IPS DF 19.7 (cell line): ENCODE measurements at places on chromosomes 3 and 15.
A peak's percentile ranks its signal among the peaks of the same experiment; 100 is the strongest.

DNA sequence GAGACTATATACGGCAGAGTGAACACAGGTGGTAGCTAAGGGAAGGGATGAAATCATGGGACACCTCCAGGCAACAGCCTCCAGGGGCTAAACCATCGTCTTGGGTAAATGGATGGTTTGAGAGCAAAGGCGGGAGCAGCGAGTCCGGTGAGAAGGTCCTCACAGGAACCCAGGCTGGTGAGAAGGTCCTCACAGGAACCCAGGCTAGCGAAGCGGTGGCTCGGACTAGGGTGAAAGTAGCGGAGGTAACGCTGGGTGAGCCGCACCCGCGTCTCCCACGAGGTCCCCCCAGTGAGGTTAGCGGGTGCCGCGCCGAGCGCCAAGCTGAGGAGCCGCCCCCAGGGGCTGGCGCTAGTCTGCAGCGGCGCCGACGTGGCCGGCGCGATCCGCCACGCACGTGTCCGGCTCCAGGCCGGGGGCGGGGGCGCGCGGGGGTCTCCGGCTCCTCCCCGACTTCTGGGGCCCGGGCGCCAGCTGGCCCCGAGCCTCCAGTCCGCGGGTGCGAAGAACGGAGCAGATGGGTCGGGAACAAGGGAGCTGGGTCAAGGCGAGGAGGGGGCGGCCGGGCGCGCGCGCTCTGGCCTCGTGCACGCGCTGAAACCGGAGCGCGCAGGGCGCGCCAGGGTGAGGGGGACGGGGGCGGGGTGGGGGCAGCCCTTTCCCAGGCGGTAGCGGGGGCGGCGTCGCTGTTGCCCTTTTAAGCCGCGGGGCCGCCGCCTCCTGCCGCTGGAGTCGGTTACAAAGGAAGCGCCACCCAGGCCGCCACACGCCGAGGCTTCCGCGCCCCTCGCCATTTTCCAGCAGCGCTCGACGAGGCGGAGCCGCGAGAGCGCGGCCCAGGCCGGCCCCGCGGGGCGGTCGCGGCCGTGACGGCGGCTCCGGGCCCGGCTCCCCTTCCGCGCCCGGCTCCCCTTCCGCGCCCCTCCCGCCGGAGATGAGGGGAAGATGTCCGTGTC lies at the start of gene UBE2Q2:
Gene UBE2Q2, plus strand, starts transcription at position 726 of the 956 bp plus-strand sequence. Its CDS starts 220 bp downstream, at position 946.
- peak; percentile 38 for DNase-seq

DNA sequence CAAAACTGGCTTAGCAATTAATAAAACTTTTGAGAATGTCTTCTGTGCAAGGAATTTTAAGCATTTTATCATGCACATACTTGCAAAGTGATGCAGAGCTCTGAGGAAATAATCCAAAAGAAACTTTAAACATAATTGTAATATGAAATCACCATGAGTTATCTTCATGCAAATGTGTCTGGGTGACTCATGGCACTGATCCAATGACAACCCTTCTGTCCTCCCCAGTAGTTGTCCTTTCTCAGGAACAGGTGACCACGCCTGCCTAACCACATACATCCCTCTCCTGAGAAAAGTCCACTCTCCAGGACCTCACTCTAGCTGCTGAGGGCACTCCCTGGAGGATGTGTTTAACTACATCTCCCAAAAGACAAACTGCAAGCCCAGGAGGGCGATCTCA lies 530.6 kb upstream of the IL12A start:
- DNase-seq = peak; percentile 15

GRCh38 chr3:119309591-119309990 lies 15.4 kb downstream of the ARHGAP31 start:
- no peak for DNase-seq

DNA sequence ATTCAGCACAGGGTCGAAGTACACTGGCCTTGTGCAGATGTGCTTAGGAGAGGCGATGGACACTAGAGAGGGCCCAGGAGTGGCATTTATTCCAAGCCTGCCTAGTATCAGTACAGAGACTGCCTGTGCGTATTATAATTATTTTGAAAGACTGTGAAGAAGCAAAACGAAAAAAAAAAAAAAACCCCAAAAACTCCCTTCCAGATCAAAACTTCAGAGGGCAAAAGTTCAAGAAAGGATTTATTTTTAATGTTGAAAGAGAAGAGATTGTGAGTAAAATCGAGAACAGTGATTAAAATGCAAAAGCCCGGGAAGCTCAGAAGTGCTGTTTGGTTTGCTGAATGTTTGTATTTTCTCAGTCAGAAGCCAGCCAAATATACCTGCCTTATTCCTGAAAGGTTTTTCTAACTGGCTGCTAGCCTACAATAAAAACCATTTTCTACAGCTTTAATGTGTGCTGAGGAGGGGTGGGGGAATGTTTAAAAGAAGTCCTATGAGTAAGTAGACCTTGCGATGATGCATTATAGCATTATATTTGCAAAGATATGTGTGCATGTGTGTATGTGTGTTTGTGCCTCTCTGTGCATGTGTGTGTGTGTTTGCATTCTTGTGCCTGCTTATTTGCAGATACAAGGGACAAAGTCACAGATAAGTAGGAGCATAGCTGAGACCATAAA lies 19.3 kb upstream of the LZTFL1 start:
- no peak for DNase-seq

DNA sequence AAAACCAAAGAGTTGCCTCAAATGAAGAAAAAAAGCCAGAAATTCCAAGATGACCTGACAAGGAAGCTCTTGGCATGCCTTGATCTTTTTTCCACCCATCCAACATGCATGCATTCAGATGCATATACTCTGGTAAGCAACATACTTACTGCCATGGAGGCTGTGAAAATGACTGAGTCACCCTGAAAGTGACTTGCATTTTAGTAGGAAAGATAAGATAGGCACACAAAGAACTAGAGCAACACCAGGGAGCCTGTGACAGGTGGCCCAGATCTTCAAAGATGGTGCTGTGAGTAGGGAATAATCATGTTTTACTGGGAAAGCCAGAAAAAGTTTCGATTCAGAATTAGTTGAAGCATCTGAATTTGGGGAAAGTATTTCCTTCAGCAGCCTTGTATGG lies 185.1 kb upstream of the SLCO3A1 start:
- no peak for DNase-seq

- DNase-seq = no peak
Observed at GRCh38 chr3:152355744-152356665, 87.3 kb downstream of the MBNL1 start.

GRCh38 chr3:27575499-27575898 lies 91.3 kb upstream of the SLC4A7 start:
- DNase-seq = no peak

DNA sequence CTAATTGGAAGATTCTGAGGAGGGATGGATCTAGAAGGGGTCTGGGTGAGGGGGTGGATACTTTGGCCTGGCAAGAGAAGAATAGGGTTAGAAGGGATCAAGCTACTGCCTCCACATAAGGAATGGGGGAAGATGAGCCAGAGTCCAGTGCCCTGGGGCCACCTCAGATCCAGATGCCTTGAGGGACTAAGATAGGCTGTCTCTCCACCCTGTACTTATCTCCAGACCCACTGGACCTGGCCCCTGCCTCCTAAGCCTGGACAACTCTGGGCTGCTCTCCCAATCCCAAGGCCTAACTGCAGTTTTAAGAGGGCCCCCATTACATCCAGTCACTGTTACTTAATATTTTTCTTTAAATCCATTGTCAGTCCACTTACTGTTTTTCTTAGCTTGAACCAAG lies 2.0 kb downstream of the DVL3 start:
- DNase-seq = no peak

- no peak for DNase-seq
Observed at GRCh38 chr3:6471744-6472143, 389.2 kb upstream of the GRM7 start.

DNA sequence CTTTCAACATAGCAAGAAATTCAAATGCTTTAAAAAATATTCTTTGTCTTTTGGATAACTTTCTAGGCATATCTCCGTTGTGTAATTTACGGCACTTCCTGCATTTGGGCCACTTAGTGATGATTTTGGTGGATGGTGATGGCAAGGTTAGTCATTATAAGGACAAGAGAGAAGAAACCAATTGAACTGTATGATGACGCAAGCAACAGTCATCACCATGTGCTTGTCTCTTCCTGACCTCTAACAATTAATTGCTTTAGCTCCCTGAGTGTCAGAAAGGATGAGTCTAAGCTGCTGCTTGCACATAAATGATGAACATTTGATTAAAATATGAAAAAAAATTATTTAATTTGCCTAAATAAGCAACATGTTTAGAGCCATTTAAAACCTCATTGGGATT lies 11.3 kb upstream of the P2RY12 start:
- DNase-seq = no peak

- no peak for DNase-seq
Observed at GRCh38 chr3:7242303-7242635, 381.4 kb downstream of the GRM7 start.

DNA sequence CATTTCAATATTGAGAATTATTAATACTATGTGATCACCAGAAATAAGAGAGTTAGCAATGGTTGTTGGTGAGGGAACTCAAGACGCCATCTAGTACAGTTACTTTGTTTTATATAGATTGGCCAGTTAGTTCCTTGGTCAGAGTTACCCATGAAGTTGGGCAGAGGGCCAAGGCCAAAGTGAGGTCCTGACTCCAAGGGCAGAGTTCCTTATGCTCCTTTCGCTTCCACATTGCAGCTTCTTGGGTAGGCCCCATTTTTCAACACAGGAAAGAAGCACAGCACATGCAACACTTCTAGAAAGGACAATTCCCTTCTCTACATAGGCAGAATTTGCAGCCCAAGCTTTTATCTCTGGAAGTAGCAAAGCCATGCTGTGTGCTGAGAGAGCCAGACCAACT lies 178.6 kb downstream of the KCNAB1 start:
- DNase-seq = no peak

- no peak for DNase-seq
Observed at GRCh38 chr3:177574222-177574856, 377.1 kb upstream of the TBL1XR1 start.
